ENCODE measurements at places on chromosomes 6 and 20.

GRCh38 chr6:125053809-125054208 lies 91.6 kb downstream of the RNF217 start:
- no peak for DNase-seq

DNA sequence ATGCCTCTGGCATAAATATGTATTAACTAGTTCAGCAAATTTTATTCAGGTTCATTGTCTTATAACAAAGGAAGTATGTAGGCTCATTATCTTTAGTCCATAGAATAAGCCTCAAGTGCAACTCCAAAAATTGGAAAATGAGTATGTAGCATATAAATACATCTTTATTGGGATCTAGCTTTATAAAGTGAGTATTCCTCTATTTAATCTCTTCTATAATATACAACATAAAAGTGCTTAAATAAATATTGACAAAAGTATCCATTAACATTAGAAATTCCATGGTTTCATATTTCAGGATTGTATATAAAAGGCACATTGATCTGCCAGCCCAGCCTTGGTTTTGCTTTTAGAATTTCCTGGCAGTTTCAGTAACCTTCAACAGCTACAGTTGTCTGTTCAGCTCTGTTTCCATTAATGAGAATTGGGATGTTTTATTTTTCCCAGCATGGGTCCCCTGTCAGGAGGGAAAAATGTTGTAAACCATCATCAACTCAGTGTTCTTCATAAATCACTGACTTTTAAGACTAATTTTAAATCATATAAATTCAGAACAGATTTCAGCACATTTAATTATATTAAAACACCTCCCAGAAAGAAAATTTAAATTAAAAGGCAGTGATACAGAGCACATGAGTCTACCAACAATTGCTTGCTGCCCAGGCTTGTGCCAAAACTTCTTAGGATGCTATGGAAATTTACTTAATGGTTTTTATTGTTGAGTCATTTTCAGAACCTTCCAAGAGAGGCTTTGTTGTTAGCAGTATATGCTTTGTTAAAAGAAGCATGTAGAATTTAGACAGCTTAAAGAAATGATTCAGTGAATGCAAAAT lies 119.7 kb downstream of the ADGRG6 start:
- no peak for DNase-seq

DNA sequence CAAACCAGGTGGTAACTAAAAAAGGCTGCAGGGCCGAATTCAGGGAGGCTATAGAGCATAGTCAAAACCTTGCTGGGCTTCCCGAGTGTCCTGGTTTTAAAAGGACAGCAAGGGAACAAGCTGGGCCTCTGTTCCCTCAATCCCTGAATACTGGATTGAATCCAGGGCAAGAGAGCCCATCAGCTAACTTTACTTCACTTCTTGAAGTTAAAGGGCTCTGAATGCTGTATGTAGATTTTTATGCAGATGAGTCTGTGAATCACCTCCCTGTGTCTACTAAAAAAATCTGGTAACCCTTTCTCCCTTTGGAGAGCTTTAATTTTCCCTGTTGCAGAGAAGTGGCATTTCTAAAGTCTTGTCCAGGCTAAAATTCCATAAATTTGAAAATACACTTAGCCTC lies 29.5 kb downstream of the LYRM4 start:
- no peak for DNase-seq

- DNase-seq, result no peak
These were observed 60.9 kb upstream of the TXNDC5 start for GRCh38 chr6:7971499-7971898.

DNA sequence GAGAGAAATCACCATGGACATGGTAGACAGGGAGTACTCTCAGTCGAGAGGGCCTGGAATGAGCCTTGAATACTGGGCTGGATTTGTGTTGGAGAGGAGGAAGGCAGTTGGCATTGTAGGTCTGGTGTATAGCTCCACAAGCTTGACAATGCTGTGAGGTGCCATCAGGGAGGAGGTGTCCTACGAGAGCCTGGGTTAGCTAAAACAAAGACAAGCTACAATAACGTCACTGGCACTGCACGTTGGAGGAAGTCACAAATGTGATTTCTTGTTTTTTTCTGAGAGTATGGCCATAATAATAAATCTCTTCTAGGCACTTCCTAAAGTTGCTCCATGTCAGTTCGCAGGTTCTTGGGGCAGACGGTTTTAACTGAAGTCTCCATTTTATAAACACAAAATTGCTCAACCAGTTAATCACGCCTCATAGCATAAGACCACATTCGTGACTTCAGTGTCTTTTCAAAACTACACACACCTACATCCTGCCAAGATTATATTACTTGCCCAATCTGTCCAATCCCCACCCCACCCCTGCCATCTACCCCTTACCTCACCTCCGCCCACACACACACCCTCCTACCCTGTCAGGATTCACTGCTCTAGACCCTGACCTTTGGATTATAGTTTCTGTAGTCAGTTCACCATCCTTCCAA lies 4.4 kb upstream of the HLA-DMB start:
- no peak for DNase-seq

DNA sequence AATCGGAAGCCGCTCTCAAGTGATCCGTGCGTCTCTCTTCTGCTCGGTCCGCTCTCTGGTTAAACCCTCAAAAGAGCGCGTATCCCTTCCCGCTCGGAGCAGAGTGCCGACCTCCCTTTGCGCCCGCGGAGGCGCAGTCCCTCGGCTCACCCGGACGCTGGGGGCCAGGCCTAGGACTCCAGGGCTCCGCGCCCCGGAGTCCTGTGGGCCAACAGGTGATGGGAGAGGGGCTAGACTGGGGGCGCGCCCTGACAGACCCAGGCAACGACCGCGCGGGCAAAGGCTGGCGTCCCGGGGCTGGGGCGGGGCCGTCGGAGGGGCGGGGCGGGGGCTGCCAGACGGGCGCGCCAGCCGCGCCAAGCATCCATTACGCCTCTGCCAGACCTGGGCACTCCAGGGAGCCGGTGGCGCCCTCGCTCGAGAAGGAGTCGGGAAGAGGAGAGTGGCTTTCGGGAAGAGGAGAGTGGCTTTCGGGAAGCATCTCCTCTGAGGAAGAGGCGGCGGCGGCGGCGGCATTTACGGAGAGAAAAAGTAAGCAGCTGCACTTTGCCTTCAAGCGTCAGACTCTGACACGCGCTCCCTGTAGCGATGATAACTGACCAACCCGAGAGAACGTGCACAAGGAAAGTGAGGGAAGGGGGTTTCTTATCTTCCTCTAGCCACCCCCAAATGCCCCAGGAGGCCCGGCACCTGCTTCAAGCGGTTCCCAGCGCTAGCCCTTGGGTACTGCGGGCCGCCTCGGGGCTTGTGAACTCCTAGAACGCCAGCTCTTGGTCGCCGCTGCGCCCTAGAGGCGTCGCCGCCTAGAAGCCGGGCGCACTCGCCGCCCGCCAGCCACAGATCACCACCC lies 2.6 kb downstream of the EPHA7 start:
- no peak for DNase-seq

DNA sequence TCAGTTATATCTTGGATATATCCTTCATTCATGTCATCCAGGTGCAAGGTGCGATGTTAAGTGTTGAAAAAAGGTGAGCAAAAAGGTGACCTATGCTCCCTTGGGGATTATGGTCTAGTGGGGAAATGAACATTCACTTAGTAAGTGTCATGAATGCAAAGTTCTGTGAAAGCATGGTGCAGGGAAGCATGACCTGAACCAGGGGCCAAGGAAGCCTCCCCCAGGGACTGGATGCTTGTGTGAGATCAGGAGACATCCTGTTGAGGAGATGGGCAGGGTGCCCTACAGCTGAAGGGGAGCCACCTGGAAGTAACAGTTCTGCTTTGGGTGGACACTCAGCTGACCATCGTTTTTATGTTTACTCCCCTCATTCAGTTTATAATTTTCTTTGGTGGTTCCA lies 179.5 kb downstream of the SYNDIG1 start:
- no peak for DNase-seq
